HAP-1 (cell line): ENCODE measurements at places on chromosomes 1 and 21.

DNA sequence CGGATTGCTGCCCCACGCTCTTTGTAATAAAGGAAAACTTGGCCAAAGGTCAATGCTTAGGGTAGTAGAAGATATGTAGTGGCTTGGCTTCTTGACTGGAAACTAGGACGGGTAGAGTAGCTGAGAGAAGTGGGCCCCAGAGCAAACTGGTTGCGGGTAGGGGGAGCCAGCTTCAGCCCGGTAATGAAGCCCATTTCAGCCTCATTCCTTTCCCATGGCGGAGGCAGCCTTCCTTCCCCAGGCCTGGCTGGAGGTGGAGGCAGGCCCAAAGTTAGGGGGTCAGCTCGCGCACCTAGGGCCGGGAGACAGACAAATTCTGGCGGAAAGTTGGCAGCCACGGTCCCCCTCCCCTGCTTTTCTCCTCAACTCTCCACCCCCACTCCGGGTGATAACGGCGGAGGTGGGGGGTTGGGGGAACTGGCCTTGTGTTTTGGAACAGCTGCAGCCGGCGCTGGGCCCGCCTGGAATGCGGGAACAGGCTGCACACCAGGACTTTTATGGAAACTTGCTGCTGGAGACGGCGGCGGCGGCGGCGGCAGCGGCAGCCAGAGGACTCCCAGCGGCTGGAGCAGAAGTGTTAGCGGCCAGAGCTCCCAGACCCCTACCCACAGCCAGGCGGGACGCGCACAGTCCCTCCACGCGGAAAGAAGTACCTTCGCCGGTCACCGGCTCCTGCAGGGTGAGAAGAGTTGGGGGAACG is at the start of gene NEXN:
Gene NEXN (plus strand): TSS at position 544 of the 700 bp plus-strand sequence. CDS start 27,483 bp downstream, outside the sequence.
- DNase-seq, result peak; percentile 79

DNA sequence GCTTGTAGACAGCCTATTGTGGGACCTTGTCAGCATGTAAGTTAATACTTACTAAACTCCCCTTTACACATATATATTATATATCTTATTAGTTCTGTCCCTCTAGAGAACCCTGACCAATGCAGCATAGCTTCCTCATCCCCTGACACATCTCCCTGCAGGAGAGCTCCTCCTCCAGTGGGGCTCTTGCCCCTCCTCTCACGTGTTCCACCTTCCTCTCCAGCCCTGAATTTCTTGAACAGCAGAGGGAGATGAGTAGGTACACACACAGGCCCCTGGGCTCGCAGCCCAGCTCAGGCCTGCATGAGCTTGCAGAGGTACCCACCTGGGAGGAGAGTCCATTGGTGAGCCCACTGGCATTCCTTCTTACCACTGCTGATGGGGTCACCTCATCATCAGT is 27.3 kb upstream of the GOLT1A start:
- DNase-seq, result no peak

DNA sequence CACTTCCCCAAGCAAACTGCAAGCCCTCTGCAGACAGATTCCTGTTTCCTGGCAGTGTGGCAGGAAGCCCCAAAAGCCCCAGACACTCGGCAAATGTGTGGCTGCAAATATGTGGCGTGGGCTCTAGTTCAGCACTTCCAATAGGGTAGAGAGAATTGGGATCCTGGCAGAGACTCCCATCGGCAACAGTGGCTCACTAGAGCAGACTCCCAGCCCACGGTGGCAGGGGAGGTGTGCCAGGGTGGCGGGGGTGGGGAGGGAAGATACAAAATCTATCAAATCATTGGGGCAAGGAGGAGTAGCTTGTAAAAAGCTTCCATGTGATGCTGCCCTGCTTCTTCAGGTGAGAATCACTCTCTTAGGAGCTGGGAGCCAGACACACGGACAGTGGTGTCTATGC is 25.9 kb downstream of the COL16A1 start:
- DNase-seq, result no peak

DNA sequence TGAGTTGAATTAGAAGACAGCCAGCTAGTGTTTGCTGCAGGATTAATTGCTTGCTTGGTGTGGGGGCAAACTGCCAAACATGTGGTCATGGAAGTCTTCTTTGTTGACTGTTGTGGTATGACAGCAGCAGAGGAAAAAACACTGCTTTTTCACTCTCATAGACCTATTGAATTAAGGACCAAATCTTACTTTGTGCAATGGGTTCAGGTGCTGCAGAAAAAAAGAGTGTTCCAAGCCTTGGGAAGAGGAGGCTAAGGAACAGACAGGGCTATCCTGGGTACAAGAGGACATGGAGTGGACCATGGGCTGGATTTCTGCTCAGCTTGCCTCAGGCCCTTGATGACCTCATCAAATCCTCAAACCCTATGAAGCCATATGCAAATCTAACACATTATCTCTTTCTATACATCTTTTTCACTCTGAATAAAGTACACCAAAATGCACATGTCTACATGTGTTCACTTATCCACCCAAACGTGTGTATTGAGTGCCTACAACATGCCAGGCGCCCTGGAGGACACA is 61.5 kb downstream of the SIPA1L2 start:
- no peak for DNase-seq

DNA sequence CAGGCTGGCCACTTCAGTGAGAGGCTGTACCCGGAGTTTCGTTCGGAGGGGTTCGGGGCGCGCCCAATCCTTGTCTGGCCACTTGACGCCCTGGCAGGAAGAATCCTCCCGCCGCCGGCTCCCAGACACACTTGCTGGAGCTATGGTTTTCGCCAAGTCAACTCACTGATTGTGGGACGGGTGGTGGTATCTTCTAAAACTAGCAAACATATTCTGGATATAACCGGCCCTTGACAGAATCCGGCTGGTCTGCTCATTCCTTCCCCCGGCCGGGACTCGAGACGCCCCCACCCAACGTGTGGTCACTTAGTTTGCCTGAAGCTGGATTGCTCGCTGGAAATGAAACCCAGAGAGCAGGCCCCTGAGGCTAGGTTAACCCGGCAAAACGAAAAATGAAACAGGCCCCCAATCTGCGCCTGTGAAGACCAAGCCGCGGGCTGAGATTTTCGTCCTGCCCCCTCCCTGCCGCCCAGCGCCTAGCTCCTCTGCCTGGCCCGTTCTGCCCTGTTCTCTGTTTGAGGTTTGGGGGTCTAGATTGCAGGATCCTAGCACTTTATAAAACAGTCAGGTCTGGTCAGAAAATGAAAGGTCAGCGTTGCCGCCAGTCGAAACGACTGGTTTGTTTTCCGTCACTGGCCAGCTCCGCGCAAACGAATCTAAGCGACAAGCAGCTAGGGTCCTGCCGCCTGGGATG is 4.6 kb downstream of the GFI1 start:
- no peak for DNase-seq

GRCh38 chr1:7426780-7427604 is 344.1 kb upstream of the VAMP3 start:
- no peak for DNase-seq

DNA sequence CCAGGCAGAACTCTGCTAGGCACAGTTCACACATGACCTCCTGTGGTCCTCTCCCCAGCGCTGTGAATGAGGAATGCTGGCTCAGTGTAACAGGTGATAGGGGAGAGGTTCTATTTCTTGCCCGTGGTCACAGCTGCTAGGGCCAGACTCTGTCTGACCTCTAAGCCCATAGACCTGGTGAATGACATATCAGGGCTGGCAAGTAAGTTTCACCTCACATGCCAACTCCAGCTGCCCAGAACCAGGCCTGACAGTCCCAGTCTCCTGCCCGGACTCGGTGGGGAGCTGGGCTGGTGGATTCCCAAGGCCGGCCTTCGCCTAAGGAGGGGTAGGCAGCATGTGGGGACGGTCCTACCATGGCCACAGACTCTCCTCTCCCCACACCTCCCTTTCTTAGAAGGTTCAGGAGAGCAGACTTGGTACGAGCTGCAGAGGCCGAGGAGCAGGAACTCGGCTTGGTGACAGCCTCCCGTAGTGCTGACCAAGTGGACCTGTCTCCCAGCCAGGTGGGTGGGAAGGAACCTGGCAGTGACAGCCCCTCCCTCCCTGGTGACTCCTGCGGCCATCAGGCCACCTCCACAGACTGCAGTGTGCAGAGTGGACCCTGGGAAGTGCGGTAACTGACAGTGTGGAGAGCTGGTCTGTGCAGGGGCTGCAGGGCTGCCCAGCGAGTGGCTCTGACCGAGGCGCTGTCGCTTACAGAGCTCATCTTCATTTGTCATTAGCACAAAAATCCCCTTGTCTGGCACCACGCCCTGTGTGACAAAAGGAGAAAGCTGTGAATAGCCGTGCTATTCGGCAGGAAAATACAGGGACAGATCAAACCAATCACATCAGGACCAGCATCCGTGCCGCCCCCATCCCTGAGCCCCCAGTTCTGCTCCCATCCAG is 74.6 kb downstream of the SCCPDH start:
- no peak for DNase-seq

- DNase-seq, result no peak
Observed at GRCh38 chr1:46550751-46551231, 656 bp downstream of the KNCN start.

GRCh38 chr1:156691665-156692440 is 13.5 kb downstream of the CRABP2 start:
- DNase-seq, result peak; percentile 2

- DNase-seq, result no peak
Observed at GRCh38 chr1:1398677-1399186, 403 bp downstream of the CCNL2 start.

DNA sequence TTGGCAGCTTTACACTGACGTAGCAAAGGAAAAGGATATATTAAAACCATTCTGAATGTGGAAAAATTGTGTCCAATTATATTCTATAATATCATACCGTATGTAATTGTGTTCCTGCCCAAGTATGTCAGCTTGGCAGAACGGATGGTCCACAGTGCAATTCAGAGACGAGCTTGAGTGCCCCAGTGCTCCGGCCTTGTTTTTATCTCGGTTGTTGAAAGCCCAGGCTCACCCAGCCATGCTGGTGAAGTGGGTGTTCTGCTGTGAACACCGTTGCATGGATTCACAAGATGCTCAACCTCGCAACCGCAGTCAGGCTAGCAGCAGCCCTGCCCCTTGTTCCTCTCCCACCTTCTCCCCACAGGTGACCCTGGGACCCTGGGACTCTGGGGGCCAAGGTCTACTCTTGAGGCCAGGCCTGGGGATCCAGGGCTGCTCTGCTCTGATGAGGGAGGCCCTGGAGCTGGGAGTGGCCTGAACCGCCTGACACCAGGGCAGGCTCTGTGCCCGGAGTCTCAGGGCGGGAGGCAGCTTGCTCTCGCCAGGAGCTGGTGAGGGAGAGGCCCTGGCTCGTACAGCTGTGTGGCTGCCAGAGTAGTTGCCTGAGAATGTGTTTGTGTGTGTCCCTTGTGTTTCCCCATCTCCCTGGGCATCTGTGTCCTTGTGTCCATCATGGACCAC is 11.2 kb downstream of the PTPRF start:
- DNase-seq, result no peak

DNA sequence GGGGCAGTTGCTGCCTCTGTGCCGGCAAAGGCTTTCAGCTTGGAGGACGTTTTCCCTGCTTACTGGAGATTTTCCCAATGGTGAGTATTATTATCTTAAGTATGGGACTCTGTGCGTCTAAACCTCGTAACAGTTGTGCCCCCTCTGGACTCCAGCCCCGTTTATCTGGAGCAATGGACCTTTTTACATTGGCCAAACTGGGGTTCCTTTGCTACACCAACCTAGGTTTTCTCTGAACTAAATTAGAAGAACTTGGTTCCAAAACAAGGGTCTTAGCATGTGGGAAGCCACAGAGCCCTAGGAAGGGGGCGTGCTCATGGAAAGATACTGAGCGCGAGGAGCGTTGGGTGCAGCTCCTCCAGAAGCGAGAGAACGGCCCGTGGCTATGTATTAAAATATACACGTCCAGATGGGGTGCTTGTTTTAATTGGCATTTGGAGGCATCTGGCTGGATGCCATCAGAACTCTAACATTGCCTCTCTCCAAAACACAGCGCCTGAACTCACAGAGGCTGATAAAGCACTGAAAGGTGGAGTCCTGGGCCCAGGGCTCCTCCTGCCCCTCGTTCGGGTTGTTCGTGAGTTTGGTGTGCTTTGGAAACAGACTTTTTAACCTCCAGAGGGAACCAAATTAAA is 28.4 kb downstream of the POFUT2 start:
- DNase-seq, result no peak

DNA sequence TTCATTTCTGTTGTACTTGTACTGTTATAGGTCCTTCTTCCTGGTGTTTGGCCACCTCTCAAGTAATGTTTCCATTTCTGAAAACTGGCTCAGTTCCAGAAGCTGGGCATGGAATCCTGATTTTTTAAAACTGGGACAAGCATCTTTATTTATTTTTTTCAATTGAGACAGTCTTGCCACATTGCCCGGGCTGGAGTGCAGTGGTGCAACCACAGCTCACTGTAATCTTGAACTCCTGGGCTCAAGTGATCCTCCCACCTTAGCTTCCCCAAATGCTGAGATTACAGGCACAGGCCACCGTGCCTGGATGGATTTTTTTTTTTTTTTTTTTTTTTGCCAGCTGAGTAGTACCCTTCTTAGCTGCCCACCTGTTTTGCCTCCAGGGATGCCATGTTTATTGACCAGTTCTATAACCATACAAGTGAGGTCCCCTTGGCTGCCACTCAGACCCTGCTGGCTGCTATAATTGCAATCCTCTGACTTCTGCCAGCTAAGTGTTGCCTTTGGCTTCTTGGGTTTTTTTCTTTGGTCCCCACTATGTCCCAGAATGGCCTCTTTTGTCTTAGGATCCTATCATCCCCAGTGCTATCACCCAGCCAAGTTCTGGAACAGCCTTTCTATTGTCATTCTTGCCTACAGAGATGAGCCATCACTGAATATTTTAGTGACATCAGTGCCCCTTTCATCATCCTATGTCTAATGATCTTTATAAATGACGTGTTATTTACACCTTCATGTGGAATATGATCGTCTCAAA is 3.9 kb upstream of the DIP2A start:
- DNase-seq, result no peak

- DNase-seq, result no peak
Observed at GRCh38 chr1:162347281-162347680, 29.4 kb downstream of the SPATA46 start.

DNA sequence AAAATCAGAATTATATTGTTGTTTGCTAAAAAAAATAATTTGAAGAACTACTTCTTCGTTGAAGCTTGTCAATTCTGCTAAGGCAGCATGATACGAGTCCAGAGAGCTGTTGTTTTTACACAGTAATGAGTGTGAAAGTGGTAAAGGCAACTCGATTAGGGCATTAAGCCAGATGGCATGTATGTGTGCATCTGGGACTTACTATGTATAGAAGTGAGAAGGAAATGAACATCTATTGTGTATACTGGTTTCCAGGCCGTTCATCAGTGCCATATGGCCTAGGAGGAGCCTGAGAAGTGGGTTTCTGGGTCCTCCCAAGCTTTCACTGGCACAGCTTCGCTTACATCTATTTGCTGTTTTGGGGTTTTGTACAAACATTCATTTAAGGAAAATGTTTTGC is 5.7 kb downstream of the CTPS1 start:
- DNase-seq, result no peak

GRCh38 chr1:153939476-153939875 is 7.0 kb downstream of the DENND4B start:
- DNase-seq, result no peak

GRCh38 chr1:30847358-30847972 is 61.1 kb downstream of the SDC3 start:
- DNase-seq, result peak; percentile 44
